NCI-H526 treated with DMSO at 0.1 percent for 48 hours (cell line): ENCODE measurements at places on chromosomes 13 and 19.

GRCh38 chr19:32373585-32374295 is 28.3 kb downstream of the ZNF507 start:
- peak; percentile 88 for DNase-seq

- peak; percentile 81 for DNase-seq
These were observed 5.5 kb downstream of the IRS2 start for GRCh38 chr13:109780845-109781383.

DNA sequence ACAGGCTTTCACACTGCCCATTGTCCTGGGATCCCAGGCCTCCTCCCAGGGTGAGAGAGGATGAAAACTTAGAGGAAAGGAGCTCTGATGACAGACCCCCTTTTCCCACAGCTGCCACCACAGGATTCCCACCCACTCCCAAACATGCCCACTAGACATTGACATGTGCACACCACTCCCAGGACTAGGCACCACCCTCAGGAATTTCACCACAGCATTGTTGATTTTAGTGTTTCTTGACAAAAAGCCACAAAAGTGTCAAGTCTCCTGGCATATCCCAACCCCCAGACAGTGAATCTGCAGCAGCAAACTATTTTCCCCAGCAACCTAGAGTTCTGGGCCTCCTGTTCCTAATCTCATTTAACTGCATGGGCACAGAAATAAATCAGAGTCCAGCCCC is 10.1 kb downstream of the ZNF714 start:
- no peak for DNase-seq

DNA sequence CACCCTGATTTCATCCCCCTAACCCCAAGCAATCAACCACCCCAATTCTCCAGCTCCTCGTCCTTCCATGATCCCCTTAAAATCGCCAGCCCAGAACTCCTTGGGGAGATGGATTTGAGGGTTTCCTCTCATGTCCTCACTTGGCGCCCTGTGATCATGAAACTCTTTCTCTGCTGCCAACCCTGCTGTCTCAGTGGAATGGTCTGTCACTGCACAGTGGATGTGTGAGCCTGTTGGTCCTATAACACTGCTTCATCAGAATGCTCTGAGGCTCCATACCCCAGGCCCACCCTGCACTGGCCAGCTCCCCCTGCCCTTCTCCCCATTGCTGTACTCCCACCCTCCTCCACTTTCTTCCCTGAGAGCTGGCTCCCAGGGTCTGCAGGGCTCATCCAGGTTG is 12.6 kb upstream of the ZNF792 start:
- no peak for DNase-seq

DNA sequence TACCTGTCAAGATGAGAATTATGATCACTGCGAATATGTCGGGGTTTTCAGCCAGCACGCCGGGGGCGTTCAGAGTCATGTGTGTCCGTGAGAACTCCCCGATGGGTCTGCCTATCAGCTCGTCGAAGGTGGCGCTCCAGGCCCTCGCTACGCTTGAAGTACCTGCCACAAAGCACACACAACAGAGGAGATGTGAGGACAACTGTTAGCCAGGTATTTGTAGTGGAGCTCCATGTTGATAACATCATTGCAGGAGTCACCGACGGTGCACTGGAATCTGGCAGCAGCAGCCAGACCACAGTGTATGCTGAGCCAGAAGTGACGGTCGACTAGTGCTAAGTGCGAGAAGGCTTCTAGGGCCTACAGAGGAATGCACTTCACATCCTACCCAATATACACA is 62.7 kb downstream of the SLC7A1 start:
- DNase-seq = no peak

GRCh38 chr13:112819111-112819510 is 129.3 kb downstream of the ATP11A start:
- DNase-seq = no peak

GRCh38 chr13:71801781-71802180 is 65.2 kb downstream of the DACH1 start:
- DNase-seq = no peak

DNA sequence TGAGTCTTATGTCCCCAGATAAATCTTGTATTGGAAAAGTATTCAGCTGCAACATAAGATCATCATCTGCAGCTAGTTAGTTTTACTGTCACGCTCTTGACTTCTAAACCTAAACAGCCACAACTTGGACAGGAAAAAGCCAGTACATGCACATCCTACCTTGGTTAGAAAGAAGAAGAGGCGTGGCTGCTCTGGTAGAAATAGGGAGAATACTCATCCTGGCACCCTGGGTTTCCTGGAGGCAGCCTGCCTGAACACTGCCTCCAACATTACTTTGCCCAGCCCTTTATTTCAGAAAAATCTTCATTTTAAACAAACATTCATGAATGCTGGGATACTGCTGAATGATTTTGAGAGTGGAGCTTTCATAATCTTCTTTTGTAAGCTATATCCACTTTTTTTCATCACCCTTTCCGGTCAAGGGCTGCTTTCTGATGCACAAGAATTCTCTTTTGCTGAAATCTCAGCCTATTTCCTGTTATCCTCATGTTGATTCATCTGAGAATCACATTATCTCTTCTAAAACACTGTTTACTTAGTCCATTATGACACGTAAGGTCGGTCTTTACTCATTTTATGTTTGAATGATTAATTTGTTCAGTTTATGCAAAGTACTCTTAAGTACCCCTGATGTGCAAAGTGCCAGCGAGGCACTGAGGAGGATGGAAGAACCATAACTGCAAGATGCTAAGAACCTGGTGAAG is 55.2 kb downstream of the STARD13 start:
- DNase-seq = no peak

DNA sequence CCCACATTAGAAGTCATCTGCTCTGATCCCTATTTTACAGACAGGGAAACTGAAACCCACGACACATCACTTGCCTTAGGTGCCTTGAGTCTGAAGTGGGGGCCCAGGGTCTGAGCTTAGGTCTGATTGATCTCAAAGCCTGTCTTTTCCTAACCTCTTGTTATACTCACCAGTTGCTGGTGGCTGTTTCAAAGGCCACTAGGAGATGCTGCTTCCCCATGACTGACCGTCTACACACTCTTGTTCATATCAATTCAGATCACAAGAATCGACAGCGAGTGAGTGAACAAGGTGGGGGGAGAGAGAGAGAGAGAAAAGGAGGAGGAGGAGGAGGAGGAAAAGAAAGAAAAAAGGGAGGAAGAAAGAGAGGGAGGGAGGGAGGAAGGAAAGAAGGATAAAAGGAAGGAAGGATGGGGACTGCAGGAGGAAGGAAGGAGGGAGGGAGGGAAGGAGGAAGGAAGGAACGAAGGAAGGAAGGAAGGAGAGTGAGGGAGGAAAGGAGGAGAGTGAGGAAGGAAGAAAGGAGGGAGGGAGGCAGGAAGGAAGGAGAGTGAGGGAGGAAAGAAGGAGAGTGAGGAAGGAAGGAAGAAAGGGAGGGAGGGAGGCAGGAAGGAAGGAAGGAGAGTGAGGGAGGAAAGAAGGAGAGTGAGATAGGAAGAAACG is 3.3 kb downstream of the OR10H1 start:
- no peak for DNase-seq

DNA sequence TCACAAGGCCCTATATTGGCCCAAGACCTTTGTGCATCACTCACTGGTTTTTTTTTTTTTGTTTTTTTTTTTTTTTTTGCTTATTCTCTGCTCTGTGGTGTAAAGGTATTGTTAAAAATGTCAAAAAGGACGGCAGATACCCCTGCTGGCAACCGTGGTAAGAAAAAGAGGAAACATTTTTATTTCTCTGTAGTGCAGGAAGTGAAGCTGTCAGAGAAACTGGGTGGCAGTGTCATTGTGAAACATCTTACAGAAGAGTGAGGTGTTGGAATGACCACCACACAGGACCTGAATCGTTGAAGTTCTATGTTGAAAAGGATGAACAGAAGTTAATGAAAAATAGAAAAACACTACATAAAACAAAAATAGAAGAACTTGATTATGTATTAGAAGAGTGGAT is 346.4 kb downstream of the FGF9 start:
- no peak for DNase-seq

- DNase-seq = no peak
These were observed 12.2 kb upstream of the HTR2A start for GRCh38 chr13:46909042-46909441.

GRCh38 chr13:33245505-33246158 is 39.9 kb downstream of the STARD13 start:
- DNase-seq = no peak

GRCh38 chr13:107866032-107866940 is 349.1 kb downstream of the LIG4 start:
- no peak for DNase-seq

DNA sequence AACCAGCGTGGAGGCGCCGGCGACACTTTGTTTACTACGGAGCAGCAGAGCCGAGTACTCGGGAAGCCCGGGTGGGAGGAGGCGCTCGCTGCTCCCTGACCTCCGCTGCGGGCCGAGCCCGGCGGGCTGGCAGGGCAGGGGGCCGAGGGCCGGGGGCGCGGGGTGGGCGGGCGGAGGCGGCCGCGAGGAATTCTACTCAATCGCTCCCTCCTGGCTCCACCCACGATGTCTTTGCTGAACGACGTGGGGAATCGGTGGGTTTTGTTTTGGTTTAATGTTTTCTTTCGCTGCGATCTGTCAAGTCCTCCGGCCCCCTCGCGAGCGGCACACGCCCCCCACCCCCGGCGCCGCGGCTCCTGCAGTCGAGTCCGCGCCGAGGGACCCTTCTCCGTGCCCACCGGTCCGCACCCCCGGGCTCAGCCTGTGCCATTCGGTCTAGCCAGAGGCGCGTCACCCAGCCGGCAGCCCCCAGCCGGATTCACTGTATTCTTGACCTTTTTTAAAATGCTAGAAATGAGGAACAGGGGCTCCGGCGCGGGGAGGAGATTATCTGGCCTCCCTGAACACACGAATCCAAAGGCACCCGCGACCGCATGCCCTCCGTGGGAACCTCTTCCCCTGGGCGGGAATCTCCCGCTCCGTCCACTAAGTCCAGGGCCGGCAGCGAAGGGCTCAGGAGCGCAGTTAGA is 636 bp upstream of the FOXO1 start:
- no peak for DNase-seq

- DNase-seq = no peak
These were observed 216.3 kb downstream of the KATNAL1 start for GRCh38 chr13:30091035-30091434.

DNA sequence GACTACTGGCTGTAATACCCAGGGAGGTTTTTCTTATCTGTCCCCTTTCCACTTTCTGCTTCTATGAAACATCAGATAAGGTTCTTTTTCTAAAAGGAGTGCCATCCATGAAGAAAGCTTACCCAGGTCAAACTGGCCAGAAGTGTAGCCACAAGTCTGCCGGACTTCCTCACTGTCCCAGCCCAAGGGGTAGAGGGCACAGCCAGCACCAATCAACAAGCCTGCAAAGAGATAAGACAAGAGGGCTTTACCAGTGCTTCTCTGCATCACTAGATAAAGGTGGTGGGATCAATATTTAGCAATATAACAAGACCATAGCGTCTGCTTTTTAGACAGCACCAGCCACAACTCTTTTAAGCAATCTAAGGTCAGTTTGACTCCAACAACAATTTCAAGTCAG is 224.7 kb downstream of the LHFPL6 start:
- no peak for DNase-seq

DNA sequence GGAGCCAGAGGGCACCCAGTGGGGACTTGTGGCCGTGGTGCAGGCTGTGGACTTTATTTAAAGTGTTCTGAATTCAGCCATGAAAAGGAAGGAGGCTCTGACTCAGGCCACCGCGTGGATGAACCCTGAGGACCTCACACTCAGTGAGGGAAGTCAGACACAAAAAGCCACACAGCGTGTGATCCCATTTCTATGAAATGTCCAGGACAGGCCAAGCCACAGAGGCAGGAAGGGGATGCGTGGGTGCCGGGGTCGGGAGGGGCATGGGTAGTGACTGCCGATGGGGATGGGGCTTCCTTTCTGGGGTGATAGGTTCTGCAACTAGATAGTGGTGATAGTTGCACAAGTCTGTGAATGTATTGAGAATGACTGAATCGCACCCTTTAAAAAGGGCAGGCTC is 8.7 kb upstream of the ZBTB7A start:
- DNase-seq = no peak

DNA sequence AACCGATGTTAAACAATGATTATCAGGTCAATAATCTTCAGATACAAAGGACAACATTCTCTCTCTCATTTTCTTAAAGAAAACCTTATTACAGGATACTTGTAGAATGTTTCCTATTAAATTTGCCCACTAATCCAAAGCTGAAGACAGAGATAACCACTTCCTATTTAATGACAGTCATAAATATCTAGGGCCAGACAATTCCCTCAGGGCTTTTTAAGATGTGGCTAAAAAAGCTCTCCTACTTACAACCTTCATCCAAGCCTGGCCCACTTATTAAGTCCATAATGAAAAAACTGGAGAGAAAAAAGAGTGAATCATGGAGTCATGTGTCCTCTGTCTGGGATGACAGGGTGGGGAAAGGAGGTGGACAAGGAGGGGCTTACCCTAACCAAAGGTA is 235.9 kb downstream of the KLF12 start:
- DNase-seq = no peak

DNA sequence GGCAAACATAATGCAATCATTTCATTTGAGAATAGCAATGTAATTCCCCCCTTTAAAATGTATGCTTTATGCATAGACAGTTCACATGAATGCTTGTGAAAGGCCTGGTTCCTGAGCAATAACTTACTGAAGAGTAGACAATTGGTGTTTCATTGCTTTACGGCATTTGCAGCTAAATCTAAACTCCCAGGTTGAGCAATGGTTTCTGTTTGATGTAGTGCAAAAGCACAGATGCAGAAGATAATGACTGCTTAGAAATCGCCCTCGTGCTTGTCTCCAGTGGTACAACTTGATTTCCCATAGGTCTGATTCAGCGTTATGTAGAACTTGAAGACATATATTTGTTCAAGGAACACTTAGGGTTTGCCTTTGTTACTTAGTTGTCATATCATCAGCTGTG is 1018.3 kb downstream of the DIAPH3 start:
- DNase-seq = no peak

DNA sequence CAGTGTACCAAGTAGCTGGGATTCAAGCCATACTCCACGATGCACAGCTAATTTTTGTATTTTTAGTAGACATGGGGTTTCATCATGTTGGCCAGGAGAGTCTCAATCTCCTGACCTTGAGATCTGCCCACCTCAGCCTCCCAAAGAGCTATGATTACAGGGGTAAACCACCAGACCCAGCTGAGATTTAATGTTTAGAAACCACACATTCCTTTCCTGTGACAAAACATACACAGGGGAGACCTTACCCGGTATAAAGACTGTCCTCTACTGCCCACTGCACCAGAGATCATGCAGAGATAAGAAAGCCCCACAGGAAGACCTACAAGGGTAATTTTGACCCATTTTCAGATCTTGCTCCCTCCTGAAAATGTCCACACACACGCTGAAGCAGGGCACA is 22.8 kb upstream of the ZNF83 start:
- no peak for DNase-seq
